Metanephros (tissue), 2 donors: ENCODE measurements at places on chromosomes 7 and 10. TPM values are rescaled to one million over a fixed set of nuclear protein-coding genes. Genes with fewer than 3 reads are reported as not detected.

VAX1 gene
- not detected for total RNA-seq

AKR1E2 gene
- 24.2 TPM for total RNA-seq

CCDC172 gene
- total RNA-seq, result not detected

FAM3C gene
- total RNA-seq, result 77.5 TPM

MRC1 gene
- total RNA-seq, result 16.8 TPM
